Stimulated activated CD4-positive, alpha-beta T cell treated with anti-CD3 and anti-CD28 coated beads, TNF-alpha, amount 100 ng/mL, for 1 hour (primary cell): ENCODE measurements at places on chromosomes 5 and 9.
A peak's percentile ranks its signal among the peaks of the same experiment; 100 is the strongest.

DNA sequence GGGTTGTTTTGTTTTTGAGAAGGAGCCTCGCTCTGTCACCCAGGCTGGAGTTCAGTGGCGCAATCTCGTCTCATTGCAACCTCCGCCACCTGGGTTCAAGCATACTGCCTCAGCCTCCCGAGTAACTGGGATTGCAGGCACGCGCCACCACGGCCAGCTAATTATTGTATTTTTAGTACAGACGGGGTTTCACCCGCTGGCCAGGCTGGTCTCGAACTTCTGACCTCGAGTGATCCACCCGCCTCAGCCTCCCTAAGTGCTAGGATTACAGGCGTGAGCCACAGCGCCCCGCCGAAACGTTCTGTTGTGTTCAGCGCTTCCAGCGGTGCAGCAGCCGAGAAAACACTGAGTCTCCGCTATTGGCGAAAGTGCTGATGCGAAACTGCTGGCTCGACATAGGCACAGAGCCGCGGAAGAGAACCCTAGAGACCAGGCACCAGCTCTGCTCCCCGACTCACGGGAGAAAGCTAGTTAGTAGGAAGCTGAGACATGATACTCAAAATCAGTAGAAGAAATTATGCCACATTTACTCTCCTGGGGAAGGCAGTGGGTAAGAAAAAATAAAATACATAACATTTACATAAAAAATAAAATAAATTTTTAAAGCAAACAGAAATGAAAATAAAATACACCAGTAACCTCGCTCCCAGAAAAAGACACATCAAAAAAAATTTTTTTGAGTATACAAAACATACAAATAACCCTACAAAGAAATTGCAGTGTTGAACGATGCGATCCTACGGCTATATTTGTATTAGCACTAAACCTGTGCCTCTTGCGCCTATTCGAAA is 31.6 kb downstream of the ANXA2R start:
- DNase-seq = peak; percentile 86

DNA sequence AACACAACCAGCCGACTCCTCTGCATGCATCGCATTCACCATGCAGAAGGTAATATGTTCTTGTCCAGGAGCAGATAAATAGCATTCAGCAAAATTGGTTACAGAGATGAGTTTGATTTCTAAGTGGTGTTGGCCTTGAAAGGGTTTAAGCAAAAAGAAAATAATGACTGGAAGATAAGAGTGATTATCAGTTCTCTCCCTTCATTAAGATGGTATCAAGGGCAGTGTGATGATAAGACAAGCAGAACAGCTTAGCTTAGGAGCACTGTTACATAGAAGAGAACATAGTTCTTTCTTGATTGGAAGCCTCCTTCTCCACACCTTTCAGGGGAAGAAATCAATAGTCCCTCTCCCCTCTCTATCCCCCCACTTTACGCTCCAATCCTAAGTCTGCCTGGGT is 121.5 kb downstream of the GALNT10 start:
- DNase-seq = no peak

- no peak for DNase-seq
Observed at GRCh38 chr5:88829054-88829453, 53.9 kb downstream of the MEF2C start.

DNA sequence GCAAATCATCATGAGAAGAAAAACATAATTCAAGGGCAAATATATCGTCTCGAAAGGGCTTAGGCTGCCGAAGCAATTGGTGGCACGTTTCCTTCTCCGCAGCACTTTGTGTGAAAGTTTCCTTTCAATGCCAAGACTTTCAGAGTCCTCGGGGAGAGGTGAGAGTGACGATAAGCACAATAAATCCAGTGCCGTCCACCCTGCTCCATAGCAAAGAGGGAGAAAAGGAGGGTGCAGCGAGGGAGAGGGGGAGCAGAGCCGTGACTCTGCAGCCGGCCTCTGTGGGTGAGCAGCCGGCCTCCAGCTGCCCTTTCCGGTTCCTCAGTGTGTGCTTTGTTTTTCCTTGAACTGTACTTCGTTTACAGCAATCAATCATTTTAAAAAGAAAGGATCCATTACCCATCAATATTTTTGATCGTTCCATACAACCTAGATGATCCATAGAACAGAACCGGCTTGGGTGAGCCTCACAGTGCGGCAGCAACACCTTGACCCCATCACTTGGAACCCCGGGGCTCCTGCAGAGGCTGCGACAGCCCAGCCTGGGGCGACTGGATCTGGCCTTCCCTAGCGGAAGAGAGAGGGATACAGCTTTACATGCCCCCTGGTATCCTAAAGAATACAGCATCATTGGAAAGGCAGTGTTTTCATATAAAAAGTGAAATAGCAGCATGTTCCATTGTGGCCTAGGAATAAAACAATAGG is 247.0 kb upstream of the IRX4 start:
- DNase-seq = no peak

GRCh38 chr9:93177676-93178075 is 6.3 kb upstream of the WNK2 start:
- no peak for DNase-seq

- DNase-seq = no peak
Observed at GRCh38 chr9:70642341-70642740, 227.9 kb upstream of the KLF9 start.

DNA sequence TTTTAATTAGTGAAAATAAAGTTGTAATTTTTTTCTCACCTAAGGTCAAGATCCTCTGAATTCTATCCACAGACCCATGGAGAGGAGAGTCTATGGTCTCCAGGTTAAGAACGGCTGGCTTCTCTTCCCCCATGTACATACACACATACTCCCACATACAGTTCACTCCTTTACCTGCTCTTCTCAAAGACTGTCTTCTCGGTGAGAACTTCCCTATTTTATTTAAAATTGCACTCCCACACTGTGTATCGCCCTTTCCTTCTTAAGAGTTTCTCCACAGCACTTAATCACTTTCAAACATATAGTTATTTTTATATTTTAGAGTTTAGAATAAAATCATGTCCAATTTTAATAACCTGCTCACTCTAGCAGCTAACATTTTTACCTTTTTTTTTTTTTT is 3.6 kb upstream of the JADE2 start:
- DNase-seq = no peak

- no peak for DNase-seq
Observed at GRCh38 chr9:118721923-118722322, 647.3 kb downstream of the BRINP1 start.

GRCh38 chr5:123036391-123037103 is at the start of gene PPIC:
PPIC (minus strand) TSS chr5:123036725; CDS start chr5:123036625, 100 bp downstream.
- DNase-seq = no peak

- DNase-seq = no peak
Observed at GRCh38 chr9:98642661-98643312, 65.9 kb downstream of the GABBR2 start.

- no peak for DNase-seq
Observed at GRCh38 chr9:121284733-121285451, 16.9 kb downstream of the GSN start.

- no peak for DNase-seq
Observed at GRCh38 chr5:39257554-39257953, 38.2 kb upstream of the FYB1 start.

DNA sequence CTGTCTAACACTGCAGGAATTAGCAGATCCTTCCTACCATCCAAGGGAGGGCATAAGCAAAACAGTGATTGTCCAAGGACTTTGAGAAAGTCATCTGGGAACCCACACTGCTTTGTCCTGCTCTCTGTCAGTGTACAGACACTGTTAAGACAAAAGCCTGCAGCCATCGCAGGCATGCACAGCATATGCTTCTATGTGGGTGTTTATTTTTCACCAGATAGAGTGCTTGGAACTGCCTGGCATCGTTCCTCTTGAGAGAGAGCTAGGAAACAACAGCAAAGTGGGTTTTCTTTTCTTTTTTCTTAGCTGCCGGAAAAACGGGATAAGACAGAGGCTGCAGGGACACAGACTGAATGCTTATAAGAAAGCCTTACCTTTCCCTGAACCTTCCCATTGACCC is 212.3 kb downstream of the ICE1 start:
- DNase-seq = no peak

- no peak for DNase-seq
Observed at GRCh38 chr9:3342159-3342777, 183.5 kb downstream of the RFX3 start.

DNA sequence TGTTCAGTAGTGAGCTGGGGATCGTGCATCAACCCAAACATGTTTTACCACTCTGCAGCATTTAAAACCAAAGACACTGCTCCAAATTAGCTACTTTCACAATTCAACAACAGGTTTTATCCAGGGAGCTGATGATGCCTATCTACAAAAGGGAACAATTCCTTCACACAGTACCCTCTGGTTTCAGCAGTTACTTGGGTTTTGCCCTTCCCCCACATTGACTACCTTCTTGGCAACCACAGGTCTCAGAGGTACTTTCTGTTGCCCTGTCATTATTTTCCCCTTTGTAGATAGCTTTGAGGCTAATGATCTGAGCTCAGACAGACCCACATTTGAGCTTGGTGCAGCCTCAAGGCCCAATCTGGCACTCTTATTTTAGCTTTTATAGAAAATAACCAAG is 96.1 kb downstream of the WDR41 start:
- no peak for DNase-seq

GRCh38 chr5:115116001-115116400 is 53.7 kb downstream of the TRIM36 start:
- DNase-seq = no peak

DNA sequence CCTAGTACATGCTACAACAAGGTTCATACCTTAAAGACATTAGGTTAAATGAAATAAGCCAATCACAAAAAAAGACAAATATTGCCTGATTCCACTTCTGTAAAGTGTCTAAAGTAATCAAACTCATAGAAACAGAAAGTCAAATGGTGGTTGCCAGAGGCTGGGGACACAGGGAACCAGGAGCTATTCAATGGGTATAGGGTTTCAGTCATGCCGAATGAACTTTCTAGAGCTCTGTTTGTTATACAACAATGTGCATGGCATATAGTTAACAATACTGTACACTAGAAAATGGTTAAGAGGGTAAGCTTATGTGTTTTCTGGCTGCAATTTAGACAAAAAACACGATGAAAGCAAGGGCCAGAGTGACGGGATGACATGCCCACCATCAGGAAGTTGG is 70.8 kb upstream of the EGFLAM start:
- DNase-seq = no peak

DNA sequence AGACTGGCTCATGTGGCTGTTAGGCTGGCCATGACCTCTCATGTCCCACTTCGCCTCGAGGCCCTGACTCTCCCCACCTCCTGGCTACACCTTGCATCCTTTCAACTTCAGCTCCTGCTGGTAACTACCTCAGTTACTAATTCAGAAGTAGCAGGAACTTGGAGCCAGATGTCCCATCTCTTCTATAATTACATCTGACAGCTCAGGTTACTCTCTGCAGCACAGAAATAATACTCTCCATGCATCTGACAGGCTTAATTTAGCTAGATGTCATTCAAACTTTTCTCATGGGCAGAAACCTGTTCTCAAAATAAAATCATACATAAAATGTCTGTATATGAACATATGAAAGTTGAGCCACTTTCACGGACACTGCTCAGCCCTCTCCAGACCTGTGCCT is 92.2 kb upstream of the IL33 start:
- no peak for DNase-seq

DNA sequence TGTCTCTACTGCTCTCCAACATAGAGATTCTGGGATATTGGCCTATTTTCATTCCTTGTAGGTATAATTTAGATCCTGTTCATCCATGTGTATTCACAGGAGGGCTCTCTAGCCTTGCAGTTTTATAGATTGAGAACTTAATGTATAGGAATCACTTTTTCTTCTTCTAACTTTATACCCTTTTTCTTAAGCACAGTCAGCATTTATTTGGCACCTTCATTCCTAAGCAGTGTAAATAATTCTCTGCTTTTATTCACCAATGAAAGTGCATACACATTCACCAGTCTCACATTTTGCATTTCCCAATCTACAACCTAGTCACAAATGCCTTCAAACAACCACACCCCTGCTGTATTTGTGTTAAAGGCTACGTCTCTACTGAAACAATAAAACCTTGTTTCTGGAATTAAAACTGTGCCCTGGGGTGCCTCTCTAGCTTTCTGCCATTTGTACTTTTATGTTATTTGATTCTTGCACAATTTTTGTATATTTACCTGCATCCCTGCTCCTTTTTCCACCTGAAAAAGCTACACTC is 49.3 kb downstream of the NREP start:
- DNase-seq = no peak

DNA sequence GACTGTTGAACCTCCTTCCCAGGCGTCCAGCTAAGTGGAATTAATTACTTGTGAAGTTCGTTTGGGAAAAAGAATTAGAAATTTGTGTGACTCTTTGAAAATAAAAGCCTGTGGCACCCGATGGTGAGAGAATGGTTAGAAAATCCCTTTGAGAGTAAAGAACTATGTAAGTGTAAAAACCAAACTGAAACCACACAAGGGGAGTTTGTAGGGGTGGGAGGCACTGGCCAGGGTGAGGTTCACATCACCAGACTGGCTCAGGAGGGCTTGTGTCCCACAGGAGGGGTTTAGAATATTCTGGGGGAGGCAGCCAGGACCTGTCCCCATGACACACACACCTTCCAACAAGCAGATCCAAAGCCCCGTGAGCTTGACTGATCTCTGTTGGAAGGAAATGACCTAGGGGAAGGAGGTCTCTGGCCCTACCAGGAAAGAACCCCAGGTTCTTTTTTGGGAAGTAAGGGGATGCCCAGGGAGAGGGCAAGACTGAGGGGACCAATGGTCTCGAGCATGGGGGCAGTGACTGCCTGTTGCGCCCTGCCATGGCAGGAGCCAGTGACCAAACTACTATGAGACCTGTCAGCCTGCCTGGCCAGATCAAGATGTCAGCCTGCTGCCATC is 4.3 kb downstream of the SPATA24 start:
- DNase-seq = no peak

- no peak for DNase-seq
Observed at GRCh38 chr9:100308965-100309564, 43.7 kb downstream of the TEX10 start.

DNA sequence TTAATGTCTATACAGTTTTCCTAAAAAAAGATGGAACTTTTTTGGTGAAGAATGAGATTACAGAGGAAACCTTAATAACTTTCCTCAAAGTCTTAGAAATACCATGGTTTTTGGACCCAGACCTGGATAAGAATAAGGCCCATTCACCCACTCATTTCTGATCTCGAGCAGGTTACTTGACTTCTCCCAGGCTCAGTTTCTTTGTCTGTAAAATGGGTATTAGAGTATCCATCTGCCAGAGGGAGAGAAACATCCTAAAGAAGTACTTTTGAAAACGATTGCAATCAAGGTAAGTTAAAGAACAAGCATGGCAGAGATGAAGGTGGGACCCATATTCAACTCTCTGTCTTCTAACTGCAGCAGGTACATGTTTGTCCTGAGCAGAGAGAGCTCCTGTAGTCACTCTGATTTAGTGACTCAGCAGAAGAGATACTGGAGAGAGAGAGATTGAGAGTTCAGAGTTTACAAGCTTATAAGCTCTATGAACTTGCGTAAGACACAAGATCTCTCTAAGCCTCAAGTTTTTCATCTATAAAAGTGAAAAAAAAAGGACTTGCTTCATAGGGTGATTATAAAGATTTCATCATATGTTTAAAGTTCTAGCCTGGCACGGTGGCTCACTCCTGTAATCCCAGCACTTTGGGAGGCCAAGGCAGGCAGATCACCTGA is 379.4 kb upstream of the SGCD start:
- no peak for DNase-seq

- no peak for DNase-seq
Observed at GRCh38 chr9:71928376-71928775, 16.9 kb downstream of the C9orf85 start.

- DNase-seq = no peak
Observed at GRCh38 chr5:128869970-128870369, 95.3 kb upstream of the SLC27A6 start.

GRCh38 chr5:176427971-176428370 is 11.6 kb upstream of the CLTB start:
- DNase-seq = no peak
